ENCODE measurements at places on chromosomes 2 and 18. TPM values are rescaled to one million over a fixed set of nuclear protein-coding genes. Genes with fewer than 3 reads are reported as not detected.

- no peak for DNase-seq
Observed at GRCh38 chr2:237980751-237981150, 13.9 kb downstream of the UBE2F start.

- DNase-seq = no peak
Observed at GRCh38 chr2:59888015-59888414, 665.4 kb downstream of the BCL11A start.

DNA sequence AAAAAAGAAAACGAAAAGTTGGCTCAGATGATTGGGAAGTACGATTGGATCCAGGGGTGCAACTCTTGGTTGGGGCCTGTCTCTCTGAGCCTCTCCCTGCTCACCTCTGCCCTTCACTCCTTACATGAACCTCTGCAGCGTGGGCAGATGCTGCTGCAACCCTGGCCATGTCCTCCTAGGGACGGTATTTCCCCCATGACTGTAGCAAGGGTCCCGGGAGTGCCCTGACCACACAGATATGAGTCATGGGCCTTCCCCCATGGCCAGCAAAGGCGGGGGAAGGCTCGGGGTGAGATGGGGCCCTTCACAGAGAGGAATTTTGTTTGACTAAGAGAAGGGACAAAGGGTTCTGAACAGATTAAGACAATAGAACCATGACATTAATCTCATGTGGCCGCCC lies 129.0 kb downstream of the NCK2 start:
- no peak for DNase-seq

GRCh38 chr2:176997074-176997791 lies 215.4 kb upstream of the HNRNPA3 start:
- DNase-seq = no peak

The CD8B2 gene
- total RNA-seq = not detected

The C2orf49 gene
- 20.0 TPM for total RNA-seq
